ENCODE measurements at places on chromosomes 1 and 21.

DNA sequence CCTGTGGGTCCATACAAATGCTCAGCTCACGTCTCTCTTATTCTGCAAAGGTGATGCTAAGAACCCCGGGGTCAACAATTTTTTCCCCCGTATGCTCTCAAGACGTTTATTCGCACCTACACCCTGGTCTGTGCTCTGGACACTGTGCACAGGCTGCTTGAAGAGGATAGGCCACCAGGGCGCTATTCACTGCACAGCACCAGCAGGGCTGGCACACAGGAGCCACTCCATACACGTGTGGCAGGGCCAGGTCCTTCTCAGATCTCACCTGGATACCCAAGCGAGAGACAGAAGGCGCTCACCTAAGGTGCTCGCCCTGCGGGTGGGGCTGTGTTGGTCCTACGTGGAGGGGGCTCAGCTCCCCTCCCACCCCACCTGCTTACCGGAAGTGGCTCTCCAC is 16.7 kb downstream of the TMEM63A start:
- no peak for DNase-seq

DNA sequence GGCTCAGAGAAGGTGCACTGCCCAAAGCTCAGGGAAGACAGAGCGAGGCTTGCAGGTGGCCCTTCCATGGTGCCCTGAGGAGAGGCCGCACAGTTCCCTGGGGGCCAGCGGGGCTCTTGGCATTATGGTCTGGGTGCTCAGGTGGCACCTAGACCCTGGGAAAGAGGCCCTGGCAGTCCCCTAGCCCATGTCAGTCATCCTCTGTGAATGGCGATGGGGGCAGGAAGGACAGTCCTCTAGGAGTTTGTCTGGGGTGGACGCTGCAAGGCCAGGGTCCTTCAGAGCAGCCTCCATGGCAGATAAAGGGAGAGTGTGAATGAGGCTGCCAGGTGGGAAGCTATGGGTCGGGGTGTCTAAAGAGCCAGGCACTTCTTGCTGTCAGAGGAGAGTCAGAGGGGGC is 345.9 kb upstream of the VAMP3 start:
- DNase-seq: no peak

DNA sequence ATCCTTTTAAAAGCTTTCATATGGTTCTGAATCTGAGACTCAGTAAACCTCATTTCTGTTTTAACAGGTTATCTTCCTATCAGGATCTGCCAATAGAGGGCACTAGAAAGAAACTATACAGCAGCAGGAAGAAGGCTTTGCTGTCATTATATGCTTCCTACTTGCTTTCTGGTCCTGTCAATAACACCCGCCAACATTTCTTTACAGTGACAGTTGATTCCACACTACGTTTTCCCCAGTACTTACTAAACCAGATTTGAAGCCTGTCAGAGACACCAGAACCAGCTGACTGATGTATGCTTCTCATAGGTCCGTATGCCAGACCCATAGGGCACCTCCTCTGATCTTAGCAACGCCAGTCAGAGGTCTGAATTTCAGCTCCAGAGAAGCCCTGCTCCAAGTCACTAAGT is 341.0 kb upstream of the NEGR1 start:
- DNase-seq: peak; percentile 11

DNA sequence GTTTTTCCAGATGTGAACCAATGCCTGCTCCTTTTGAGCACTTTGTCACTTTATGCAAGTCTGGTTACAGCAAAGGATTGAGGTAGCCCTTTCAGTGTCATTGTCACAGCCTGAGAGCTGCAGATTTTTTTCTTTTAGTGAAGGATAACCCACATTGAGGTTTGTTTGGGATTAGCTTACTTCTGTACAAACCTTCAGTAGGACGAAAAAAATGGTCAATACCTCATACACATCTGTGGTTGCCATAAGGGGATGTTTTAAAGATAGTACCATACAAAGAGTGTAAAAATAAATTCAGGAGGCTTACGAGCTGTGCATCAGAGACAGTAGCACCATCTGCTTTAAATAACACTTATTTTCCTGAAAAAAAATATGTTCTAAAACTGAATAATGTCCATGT is 566.0 kb downstream of the AJAP1 start:
- no peak for DNase-seq

- no peak for DNase-seq
These were observed 31.8 kb downstream of the AHDC1 start for GRCh38 chr1:27572019-27572678.
